ENCODE measurements at places on chromosomes 5 and 9.
A peak's percentile ranks its signal among the peaks of the same experiment; 100 is the strongest.

DNA sequence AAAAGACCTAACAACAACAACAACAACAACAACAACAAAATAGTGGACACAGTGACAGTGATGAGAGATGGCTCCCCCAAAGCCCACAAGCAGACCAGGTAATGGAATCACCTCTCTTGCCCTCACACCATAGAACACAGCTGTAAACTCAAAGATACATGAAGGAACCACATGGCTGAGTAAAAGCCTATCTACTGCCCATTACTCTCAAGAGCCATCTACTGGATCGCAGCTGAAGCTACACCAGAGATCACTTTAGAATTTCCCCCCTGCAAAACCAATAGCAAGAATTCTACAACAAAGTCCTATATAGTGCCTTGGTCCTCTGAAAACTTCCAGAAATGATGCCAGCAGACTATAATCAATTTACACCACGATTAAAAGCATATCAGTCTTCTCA is 1537.6 kb upstream of the CDH9 start:
- no peak for DNase-seq

GRCh38 chr5:132832612-132833011 is 2.2 kb upstream of the SHROOM1 start:
- no peak for DNase-seq

DNA sequence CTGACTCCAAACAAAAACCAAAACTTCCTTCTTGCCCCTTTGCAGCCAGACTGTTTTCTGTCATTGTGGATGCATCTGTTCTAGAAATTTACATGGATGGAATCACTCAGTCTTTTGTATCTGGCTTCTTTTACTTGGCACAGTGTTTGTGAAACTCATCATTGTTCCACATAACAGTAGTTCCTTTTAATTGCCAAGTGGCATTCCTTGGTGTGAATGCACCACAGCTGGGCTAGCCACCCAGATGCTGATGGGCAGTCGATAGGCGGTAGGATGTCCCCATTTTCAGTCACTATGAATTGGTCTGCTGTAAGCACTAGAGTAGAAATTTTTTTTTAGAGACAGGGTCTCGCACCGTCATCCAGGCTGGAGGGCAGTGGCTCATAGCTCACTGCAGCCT is 6.3 kb upstream of the CLPTM1L start:
- no peak for DNase-seq

- no peak for DNase-seq
These were observed 5.7 kb downstream of the LHX2 start for GRCh38 chr9:124017051-124017928.

DNA sequence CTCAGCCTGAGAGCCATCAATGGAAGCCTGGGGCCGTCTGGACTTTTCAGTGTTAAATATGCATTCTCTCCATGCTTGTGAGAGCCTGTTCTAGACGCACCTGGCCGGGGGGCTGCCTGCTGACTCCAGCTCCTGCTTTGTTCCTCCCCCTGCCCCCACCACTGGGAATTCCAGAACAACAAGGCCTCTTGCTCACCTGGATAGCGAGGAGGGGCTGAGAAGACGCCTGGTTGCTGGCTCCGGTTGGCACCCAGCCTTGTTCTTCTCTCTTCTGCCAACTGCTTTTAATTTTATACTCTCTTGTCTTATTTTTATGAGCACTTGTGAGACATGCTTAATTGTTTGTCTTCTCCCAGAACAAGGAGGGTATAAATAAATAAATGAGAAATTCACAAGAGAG is 15.0 kb upstream of the RAPGEF1 start:
- no peak for DNase-seq

- DNase-seq, result no peak
These were observed 113.0 kb downstream of the SMARCA2 start for GRCh38 chr9:2128141-2128540.

DNA sequence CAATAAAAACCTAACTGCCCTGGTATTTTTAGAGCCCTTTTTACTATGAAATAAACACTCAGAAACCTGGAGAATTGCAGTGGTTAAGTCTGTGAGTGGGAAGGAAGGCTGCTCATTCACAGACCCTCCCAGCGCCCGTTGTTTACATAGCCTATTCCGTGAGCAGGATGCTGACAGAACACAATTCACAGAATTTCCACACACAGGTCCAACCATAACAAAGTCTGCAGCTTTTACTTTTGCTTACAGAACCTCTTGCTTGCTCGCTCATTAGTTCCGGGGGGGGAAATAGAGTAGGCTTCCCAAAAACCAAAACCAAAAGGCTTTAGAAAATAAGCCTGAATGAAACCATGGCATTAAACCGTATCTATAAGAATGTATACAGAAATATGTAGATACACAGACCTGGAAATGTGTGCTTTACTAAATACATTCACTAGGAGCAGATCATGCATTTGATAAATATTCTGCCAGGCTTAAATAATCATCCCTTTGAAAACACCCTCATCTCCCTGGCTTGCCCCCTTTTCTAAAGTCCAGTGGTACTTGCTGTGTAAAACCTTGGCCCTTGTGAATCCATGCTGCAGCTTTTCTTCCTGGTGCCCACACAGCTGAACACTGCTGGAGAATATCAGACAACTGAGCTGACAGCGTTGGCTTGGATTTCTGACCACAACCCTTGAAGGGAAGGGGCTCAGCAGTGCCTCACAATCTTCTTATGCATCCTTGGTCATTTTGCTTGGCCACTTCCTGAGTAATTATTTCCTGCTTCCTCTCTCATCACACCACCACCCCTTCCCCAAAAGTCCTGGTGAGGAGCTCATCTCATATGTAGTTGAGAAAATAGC is 128.0 kb downstream of the FANCC start:
- DNase-seq, result no peak

DNA sequence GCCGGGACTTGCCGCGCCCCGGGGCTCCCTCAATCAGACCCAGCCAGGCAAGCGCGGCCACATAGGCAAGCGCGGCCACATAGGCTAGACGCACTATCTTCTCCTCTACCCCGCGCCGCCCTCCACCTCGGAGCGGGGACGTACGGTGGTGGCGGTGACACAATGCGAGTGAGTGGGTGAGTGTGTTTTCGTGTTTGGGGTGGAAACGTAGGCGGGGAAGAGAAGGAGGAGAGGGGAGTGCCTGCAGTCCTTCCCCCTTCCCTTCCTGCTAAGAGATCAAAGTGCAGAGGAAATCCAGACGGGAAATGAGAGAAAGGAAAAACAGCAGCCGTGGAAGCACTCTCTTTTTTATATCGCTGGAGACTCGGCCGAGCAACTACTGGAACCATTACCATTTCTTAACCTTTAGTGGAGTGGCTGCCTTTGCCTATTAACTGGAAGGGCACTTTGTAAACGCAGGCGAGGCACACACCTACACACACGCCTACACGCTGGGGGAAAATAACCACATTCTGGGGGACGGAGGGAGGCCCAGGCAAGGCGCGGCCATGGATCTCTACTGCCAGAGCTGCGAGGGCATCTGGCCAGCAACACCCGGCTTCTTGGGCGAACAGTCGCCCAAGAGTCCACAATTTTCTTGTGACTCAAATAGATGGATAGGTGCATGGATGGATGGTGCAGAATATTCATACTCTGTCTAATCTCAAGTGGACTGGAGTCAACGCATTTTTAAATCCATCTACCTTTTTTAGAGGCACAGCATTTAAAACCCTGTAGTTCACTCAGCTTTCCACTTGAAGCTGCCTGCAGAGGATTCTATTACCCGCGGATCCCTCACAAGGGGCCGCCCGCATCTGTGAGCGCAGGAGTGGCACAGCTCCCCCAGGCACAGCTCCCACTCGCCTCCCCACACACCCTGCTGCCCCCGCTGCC is 2.1 kb downstream of the EDIL3 start:
- DNase-seq, result no peak

DNA sequence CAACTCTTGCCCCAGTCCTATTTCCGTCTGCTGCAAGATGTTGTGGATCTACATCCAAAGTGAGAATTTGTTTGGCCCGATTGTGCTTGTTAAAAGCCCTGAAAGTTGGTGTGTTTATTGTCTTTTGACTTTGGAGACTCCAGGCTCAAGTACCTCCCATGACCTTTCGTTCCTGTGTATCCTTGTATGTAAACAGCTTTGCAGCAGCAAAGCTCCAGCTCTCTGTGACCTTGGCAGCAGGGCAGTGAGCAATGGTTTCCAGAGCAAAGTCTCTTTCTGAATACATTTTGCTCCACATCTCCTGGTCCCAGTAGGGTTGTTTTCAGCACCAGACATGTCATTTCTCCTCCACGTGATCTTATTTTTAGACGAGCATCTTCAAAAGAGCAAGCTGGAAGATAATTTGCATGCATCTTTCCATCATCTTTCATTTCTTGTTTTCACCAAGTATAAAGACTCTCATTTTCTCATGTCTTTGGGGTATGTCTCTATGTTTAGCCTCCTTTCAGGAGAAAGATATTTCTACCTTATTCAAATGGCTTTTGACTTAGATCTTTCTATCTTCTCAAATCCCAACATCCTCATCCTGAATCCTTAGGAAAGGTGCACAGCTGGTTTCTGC is 68.1 kb upstream of the ERCC6L2 start:
- no peak for DNase-seq

DNA sequence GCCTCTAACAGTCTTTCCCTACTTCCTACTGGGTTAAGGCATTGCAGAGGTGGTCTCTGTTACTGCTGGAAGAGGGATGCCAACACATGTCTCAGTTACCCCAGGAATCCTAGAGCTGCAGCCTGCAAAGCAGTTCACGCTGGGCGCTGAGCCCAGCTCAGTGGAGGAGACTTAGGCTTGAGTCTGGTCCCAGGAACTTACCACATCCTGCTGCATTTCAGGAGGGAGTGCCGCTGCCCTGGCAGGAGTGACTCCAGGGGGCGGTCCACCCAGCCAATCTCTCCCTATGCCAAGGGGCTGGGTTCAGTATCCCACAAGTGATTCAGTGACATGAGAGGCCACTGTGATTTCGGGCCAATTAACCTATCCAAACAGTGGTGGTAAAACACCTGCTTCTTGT is 7.6 kb downstream of the TTC16 start:
- peak; percentile 22 for DNase-seq

DNA sequence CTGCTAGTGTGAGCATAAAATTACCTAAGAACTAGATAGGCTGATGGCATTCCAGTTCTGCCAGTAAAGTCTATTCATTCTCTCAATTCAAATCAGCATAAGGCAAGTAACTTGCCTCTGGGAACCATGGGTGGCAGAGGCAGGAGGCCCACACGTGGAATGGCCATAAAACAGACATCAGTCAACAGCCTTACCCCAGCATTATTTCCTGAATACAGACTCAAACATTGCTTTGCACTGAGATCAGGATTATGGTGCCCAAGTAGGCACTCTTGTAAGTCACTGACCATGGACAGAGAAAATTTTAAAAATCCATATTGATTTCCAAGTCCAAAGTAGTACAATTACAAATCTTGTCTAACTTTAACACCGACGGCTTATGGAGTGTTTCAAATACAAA is 157.7 kb downstream of the NR2F1-AS1 start:
- DNase-seq, result no peak

GRCh38 chr5:38479315-38479904 is 77.0 kb downstream of the LIFR start:
- no peak for DNase-seq

DNA sequence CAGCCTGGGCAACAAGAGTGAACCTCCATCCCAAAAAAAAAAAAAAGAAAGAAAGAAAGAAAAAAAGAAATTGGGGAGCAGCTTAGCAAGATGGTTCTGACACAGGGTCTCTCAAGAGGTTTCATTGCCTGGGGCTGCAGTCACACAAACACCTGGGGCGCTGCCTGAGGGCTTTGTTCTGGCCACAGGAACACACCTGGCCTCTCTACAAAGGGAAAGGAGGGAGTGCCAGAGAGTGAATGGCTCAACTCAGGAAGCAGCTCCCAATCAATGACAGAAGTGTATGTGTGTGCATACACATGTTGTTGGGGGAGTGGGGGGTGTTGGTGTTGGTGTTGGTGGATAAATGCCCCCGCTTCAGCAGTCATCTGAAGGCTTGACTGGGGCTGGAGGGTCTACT is 32.4 kb upstream of the CTNNA1 start:
- DNase-seq, result no peak

DNA sequence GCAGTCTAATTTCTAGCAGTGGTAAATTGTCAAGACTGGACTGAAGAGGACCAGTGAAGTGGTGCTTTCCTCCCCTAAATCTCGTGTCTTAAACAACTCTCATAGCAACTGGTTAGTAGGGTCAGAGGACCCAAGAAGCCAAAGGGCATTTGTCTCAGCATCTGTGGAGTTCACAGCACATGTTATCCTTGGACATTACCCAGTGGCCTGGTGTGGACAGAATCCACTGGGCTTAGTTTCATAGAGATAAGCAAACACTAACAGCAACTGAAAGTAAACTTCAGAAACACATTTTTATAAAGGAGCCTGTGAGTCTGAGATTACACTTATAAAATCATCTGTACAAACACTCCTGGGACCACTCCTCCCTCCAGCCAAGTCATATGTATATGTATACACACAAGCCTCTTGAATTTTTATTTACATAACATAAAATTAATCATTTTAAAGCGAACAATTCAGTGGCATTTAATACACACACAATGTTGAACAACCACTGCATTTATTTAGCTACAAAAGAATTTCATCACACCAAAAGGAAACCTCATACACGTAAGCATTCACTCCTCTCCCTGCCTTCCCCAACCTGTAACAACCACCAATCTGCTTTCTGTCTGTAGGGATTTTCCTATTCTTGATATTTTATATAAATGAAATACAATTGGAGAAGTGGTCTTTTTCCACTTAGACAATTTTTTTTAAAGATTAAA is 457.8 kb downstream of the RASEF start:
- DNase-seq, result no peak

DNA sequence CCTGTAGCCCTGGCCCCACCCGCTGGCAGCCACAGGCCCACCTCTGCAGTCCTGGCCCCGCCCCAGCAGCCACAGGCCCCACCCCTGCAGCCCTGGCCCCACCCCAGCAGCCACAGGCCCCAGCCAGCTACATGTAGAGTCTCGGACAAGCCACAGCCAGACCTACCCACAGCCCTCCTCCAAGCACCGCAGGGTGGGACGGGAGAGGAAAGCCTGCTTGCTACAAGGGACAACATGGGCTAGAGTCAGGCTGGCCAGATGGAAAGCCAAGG is 49.5 kb upstream of the SARDH start:
- no peak for DNase-seq

GRCh38 chr5:56607074-56607473 is 208.3 kb upstream of the MAP3K1 start:
- peak; percentile 65 for DNase-seq

DNA sequence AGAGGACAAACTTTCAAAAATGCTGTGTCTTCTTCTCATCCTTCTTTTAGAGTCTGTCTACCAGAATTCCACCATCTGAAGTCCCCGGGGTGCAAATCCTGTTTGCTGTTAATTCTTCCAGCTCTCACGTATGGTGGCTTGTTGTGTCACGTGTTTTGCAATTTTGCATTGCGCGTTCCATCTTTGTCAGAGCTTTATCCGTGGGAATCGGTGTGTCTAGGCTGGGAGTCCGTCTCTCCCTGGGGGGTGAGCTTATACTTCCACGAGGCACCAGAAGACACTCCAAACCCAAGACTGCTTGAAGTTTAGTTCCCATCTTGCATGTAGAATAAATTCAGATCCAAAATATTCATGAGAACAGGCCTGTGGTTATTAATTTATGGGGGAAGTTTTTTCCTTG is 6.1 kb upstream of the FIBCD1 start:
- no peak for DNase-seq

- no peak for DNase-seq
These were observed 135.4 kb downstream of the ALDH1A1 start for GRCh38 chr9:72817413-72817812.

GRCh38 chr5:93590493-93590892 is 7.5 kb downstream of the NR2F1 start:
- no peak for DNase-seq

GRCh38 chr5:136129445-136129844 is 3.2 kb upstream of the SMAD5 start:
- no peak for DNase-seq

Data from fibroblast of skin of left quadriceps (primary cell).